Right ventricle myocardium inferior (tissue), 1 donor: ENCODE measurements at places on chromosomes 4 and X. TPM values are rescaled to one million over a fixed set of nuclear protein-coding genes. Genes with fewer than 3 reads are reported as not detected.

The PWWP3B gene
- total RNA-seq: 11.5 TPM

The ENPP6 gene
- 0.11 TPM for total RNA-seq

The RPL10 gene
- total RNA-seq: 2,181 TPM

The SUPT20HL2 gene
- total RNA-seq: not detected

The TMEM175 gene
- 17.4 TPM for total RNA-seq

The KLHL4 gene
- 0.89 TPM for total RNA-seq

The SLC16A2 gene
- 8.2 TPM for total RNA-seq

The AFM gene
- total RNA-seq: not detected

The POLN gene
- 2.0 TPM for total RNA-seq

The TLR6 gene
- total RNA-seq: 1.5 TPM

The MND1 gene
- 0.62 TPM for total RNA-seq

The SMIM31 gene
- not detected for total RNA-seq

The ATXN3L gene
- total RNA-seq: not detected

The MTNR1A gene
- not detected for total RNA-seq

- no peak for DNase-seq
Observed at GRCh38 chr4:169428376-169428775, 157.6 kb upstream of the SH3RF1 start.

DNA sequence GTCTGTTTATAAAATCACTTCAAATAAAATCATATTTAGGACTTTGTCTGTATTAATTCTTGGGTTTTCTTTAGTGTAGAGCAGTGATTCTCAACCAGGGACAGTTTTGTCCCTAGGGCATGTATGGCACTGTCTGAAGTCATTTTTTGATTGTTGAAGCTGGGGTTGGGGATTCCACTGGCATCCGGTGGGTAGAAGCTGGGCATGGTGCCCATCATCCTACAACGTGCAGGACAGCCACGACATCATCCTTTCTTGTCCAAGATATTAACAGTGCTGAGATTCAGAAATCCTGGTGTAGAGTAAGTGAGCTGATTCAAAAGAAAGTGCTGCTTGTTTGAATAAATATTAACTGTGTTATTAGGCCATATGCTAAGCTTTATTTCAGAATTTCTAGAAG lies 28.6 kb downstream of the DCLK2 start:
- no peak for DNase-seq

DNA sequence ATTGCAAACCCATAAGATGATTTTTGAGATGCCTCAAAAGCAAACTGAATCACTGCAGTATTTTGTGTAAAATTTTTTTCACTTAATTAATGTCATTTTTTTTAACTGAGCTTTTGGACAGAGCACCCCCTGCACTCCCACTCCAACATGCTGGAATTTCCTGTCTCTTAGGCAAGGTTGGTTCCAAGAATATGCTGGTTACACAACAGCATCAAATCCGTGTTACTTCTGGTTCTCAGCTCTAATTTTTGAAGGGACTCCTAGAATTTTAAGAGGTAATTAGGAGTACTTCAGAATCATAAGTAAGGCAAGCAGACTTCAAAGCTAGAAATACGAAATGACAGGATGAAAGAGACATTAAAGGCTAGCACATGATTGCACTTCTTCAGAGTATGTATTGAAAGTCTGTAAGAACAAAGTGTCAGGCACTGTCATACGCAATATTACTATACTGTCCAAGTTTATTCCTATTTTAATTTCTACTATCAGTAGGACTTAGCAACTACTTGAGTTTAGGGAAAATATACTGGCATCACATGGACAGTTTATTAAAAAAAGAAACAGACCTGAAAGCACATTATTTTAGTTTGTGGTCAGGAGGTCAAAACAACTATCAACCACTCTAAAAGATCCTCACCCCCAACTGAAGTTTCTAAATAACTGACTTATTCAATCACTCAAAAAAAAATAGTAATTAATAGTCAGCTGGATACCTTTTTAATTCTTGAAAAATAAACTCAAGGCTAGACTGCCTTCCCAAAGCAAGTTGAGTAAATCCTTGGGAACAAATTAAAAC lies 1.6 kb upstream of the JCHAIN start:
- DNase-seq: no peak

DNA sequence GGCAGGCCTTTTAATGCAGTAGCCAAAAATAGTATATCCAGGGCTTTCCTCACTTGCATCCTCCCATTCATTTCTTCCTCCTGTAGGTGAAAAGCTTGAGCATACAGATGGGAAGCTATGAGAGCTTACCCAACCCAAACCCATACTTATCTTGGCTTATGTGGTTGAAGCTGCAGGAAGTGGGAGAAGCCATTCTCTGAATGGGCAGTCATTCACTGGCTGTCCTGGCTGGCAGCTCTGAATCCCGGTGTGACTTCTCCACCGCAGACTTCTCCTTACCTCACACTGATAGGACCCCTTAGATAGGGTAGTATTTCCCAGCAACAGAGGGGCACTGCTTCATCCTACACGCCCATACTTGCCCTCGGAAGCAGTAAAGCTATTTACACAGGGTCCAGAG lies 125.4 kb downstream of the AMMECR1 start:
- no peak for DNase-seq

DNA sequence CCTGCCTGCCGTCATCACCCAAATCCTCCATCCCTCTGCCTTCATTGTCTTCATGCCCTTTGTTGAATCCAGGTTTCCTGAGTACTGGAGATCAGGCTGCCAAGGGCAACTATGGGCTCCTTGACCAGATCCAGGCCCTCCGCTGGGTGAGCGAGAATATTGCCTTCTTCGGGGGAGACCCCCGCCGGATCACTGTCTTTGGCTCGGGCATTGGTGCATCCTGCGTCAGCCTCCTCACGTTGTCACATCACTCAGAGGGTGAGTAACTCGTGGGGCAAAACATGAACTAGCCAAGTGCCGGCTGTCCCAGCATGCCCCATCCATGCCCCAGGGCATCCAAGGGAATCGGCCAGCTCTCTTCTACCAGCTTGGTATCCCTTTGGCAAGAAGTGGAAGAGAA lies 19.4 kb downstream of the NLGN3 start:
- no peak for DNase-seq

- no peak for DNase-seq
Observed at GRCh38 chr4:107618656-107619055, 101.4 kb downstream of the PAPSS1 start.

DNA sequence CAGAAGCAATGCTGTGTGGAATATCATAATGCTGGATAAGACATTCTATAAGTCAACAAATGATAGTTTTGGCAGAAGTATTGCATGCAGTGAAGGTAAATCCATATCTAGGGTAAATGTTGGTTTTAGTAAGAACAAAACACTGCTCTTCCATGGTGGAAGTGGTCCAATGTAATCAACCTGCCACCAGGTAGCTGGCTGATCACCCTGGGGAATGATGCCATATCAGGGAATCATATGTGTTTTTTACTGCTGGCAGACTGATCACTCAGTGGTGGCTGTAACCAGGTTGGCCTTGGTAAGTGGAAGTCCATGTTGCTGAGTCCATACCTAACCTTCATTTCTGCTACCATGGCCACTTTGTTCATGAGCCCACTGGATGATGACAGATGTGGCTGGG lies 74.0 kb upstream of the CENPE start:
- DNase-seq: no peak

- DNase-seq: no peak
Observed at GRCh38 chrX:112670977-112671376, 8.8 kb downstream of the LHFPL1 start.

DNA sequence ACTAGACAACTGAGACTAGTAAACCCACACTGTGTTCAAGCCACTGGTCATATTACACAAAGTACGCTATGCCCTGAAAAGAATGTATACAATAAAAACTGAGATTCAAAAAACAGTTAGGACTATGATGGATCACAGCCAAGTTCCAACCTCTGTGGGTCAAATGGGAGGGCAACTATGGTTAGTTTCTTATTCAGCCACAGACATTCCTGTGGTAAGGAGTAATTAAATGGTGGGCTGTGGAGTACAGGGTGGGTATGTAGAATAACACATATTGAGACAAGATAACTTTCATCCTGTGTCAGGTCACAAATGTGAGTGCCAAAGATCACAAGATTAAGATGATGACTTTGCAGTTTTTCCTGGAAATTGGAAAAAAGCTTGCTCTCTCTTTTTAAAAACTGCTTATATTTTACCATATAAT lies 167.2 kb downstream of the NPNT start:
- no peak for DNase-seq

- no peak for DNase-seq
Observed at GRCh38 chrX:38669428-38669827, 108.1 kb downstream of the TSPAN7 start.

- DNase-seq: no peak
Observed at GRCh38 chr4:15385515-15385914, 42.3 kb upstream of the C1QTNF7 start.

DNA sequence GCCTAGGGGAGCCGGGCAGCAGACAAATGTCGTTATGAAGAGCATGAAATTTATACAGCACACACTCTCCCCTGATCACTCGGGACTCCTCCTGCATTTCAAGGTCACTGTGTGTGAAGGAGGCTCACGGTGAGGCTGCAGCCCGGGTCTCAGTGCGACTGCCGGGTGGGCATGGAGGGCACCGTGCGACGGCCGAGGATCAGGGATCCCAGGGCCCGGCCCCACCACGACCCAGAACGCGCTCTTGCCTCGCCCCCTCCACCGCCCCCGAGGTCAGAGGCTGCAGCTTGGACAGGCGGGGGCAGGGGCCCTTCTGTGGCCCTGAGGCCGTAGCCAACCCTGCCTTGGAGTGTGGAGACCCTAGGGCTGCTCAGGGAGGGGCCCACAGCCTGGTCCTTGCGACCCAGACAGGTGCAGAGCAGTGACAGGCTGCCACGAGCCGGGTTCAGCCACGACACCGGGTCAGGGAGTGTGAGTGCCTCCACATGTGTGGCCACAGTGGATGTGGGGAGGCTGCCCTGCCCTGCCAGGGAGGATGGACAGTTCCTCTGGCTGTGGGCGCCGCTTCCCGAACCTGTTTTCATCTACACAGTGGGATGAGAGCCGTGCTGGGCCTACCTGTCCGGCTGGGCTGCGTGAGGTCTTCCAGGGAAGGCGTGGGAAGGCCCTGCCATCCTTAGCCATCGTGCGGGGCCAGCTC lies 89.3 kb upstream of the NKX1-1 start:
- peak; percentile 26 for DNase-seq

- DNase-seq: no peak
Observed at GRCh38 chr4:87527431-87528220, 1.6 kb downstream of the SPARCL1 start.

DNA sequence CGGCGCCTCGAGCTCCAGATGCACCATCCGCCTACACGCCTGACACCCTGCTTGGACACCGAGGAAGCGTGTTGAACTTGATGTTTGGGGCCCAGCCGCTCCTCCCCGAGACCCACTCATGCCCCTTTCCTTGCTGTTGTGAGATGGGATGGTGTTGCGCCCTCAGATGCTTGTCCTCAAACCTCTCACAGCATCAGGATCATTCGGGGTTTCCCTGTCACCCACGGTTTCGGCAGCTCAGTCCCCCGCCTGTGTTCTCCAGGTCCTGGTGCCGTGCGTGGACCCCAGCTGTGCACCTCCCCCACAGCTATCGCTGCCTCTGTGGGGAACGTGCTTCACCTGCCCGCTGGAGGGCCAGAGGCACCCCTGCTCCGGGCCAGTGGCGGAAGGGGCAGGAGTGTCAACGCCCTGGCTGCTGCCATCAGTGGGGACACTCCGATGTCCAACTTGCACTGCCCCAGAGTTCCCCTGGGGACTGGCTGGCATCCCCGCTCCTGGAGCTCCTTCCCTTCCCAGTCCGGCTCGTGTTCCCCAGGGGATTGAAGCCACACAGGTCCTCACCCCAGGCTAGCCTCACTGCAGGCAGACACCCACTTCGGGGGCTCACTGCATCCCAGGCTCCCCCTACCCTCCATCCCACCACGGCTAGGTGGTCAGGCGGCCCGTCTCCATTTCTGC lies 82.3 kb upstream of the ADRA2C start:
- peak; percentile 42 for DNase-seq

DNA sequence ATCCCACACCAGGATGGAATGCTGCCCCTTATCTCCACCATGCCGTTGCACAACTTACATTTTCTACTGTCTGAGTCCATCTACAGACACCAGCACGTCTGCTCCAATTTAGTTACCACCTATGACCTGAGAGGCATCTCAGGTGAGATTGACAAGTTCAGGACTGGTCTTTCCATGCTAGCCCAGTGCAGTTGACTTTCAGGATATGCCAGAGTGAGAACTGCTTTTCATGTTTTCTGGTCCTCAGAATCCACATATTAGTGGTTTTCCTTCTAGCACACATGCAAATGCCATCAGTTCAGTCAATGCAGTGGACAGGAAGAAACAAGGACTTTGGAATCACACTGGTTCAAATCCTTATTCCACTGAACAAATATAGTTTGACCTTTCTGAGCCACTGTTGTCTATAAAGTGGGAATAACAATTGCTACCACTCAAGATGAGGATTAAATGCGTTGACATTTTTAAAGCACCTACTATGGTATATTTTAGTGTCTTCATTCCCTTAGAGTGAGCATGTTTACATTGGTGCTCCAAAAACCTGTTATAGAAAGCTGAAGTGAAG lies 38.1 kb upstream of the ANXA3 start:
- no peak for DNase-seq

- DNase-seq: no peak
Observed at GRCh38 chr4:59689149-59689548, 1511.0 kb upstream of the ADGRL3 start.

DNA sequence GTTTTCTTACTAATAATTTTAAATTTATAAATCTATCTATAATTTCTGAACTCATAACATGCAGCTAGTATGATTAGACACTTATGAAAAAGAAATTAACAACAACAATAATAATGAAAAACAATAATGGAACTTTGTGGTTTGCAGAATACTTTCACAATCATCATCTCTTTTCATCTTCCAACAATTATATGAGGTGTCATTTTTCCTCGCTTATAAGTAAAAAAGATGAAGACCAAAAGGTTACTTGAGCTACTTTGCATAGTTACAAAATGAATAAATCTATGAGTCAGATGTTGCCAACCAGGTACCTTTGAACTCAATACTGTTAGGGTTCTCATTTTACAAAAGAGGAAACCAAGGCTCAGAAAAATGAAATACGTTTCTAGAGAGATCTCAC lies 98.5 kb upstream of the ELOVL6 start:
- DNase-seq: no peak

DNA sequence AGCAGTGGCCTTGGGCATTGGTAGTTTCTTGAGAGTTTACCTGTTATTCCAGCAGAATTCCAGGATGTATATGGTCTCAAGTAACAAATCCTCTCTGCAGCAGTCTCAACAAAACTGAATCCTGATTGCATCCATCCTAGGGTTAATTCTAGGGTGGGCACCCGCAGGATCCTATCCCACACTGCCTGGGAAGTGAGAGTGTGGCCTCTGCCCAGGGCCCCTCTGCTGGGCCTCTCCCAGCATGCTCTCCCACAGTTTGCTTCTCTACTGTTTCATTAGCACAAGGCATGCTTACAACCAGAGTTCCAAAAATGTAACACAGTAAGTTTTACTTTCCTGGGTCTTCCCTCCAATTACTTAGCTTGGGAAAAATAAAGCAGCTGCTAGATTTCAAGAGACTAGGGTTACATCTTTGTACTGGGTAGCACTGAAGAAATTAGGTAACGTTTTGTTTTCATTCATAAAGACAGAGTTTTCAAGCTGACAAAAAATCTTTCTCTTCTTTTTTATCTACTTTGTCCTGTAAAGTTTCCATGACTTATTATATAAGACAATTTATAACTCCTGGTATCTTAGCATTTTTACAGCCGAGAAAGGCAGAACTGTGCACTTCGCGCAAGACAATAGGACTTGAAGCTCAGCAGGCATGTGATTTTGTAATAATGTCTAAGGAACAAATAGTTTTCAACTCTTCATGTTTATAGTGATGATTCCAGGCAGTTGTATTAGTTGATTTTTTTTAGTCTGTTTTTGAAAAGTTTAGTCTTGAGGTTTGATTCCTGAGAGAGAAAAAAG lies 131.2 kb upstream of the PCDH18 start:
- DNase-seq: no peak

- no peak for DNase-seq
Observed at GRCh38 chr4:85748654-85749053, 273.7 kb downstream of the ARHGAP24 start.
